ENCODE measurements at places on chromosomes 2 and 18.

DNA sequence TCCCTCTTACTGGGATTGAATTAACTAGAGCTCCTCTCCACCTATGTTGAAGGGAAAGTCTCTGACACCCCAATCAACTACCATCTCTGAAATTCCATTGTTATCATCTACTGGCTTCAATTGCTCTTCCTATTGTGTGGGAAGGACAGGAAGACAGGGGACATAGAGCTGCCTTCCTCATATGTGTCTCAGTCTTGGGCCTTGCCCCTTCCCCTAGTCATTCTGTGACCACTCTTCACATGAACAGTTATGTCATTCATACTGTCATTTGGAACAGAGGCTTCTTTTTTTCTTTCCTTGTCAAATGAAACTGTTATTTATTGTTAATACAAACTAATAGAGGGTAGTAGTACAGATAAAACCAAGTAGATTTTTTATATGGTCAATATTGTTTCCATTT lies 69.6 kb upstream of the EMILIN2 start:
- DNase-seq: no peak

DNA sequence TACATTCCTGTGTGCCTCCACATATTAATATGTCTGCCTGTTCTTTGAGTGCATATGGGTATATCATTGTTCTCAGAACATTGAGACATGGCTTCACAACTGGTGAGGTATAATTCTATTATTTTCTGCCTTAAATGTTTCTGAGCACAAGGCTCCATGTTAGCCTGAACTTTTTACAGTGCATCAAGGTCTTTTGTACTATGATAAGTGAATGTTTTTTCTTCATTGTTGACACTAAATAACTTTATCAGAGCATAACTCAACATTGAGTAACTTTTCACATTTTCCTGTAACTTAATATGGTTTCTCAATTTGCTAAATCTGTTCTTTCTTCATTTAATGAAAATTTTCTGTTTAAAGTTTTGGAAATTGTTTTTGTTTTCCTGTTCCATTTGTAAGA lies 262.9 kb downstream of the HNMT start:
- no peak for DNase-seq

DNA sequence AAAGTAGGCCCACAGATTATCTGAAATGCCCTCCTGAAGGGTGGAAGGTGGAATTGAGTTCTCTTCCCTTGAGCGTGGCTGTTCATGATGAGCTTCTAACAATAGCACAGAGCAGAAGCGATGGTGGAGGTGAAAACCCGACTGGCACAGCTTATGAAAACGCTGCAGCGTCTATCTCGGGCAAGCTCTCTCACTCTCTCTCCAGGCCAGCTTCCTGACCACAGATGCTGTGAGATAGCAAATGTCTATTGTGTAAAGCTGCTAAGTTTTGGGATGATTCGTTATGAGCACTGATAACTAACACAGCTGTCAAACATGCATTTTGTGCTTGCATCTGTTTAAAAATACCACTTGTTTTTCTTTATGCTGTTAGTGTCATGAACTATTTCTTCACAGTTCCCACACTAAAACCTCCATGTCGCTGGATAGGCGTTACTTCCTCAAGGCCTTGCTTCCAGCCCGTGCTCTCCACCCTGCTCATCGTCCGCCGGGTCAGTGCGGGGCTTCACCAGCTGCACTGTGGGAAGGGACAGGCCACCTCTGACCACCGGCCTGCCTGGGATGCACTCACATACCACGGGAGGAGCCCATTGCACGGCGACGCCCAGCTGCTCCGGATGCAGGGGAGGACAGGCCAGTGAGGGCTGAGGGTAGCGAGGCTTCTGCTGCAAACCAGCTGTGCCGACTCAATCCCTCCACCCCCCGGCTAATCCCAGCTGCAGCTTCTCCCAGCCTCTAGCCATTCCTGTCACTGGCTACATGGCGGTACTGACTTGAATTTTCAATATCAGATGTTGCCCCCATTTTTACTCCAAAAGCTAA lies 60.0 kb upstream of the OTOS start:
- no peak for DNase-seq

DNA sequence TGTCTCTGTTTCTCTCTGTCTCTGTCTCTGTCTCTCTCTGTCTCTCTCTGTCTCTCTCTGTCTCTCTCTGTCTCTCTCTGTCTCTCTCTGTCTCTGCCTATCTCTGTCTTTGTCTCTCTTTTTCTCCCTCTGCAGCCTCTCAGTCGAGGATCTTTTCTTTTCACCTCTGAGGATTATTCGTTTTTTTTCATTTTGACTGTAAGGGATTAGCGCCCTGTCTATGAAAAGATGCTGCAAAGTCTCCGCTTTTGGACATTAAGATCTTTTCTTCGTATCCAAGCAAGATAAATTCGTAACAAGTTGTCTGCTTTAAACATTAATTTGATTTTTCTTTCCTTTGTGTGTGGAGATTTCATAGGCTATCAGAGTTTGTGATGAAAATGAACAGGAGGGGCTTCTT lies 191.2 kb upstream of the TPO start:
- no peak for DNase-seq

DNA sequence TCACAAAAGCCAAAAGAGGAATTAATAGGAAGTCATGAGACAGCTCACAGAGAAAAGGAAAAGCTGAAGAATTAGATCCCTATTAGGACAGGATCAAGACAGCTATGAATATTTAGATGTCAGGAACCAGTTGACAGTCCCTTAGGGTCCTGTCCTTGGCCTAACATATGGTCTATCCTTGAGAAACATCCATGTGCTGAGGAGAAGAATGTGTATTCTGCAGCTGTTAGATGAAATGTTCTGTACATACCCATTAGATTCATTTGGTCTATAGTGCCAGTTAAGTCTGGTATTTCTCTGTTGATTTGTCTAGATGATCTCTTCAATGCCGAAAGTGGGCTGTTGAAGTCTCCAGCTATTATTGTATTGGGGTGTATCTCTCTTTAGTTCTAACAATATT lies 37.6 kb upstream of the SLC40A1 start:
- no peak for DNase-seq

GRCh38 chr2:26855466-26855865 lies 7.5 kb downstream of the DPYSL5 start:
- DNase-seq: no peak

- no peak for DNase-seq
Measured at GRCh38 chr18:28248653-28249052, 71.7 kb upstream of the CDH2 start.

DNA sequence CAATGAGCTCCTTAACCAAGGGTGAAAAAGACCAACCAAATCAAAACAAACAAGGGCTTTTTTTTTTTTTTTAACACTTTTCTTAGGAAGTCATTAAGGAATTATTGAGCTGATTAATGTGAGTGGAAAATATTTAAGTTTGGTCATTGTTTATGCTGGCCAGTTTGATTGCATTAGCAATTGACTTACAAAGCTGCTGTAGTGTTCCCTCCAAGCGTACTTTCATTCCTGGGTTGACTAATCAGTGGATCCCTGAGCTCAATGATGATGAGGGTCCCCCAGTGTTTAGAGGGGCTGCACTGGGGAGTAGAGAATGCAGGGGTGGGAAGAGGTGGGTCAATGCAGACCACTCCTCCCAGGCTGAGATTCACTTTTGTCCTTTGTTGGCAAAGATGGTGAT lies 119.3 kb downstream of the PRKCE start:
- DNase-seq: no peak

DNA sequence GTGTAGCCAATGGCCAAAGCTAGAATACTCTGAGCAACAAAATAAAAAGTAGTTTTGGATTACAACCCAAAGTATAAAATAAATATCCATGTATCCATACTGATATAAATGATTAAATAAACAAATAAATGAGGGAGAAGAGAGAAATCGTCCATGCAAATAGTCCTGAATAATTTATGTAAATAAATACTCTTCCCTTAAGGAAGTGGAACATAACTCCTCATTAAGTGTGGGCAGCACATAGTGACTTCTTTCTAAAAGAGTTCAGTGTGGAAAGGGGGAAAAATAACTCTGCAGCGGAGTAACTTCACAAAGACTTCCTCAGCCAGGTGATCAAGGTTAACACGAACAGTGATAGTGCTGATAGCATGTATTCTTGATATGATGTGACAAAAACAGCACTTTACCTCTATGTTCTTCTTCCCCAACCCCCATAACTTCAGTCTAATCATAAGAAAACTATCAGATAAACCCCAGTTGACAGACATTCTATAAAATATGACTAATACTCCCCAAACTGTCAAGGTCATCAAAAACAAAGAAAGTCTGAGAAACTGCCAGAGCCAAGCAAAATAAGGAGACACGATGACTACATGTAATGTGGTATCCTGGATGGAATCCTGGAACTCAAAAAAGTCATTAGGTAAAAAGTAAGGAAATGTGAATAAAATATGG lies 30.7 kb downstream of the METTL8 start:
- DNase-seq: no peak

- peak; percentile 63 for DNase-seq
Measured at GRCh38 chr2:79887747-79888374, 375.0 kb downstream of the CTNNA2 start.

- no peak for DNase-seq
Measured at GRCh38 chr2:171882089-171882769, 11.8 kb downstream of the SLC25A12 start.

GRCh38 chr18:58438958-58439300 lies 190.0 kb downstream of the ALPK2 start:
- DNase-seq: no peak

DNA sequence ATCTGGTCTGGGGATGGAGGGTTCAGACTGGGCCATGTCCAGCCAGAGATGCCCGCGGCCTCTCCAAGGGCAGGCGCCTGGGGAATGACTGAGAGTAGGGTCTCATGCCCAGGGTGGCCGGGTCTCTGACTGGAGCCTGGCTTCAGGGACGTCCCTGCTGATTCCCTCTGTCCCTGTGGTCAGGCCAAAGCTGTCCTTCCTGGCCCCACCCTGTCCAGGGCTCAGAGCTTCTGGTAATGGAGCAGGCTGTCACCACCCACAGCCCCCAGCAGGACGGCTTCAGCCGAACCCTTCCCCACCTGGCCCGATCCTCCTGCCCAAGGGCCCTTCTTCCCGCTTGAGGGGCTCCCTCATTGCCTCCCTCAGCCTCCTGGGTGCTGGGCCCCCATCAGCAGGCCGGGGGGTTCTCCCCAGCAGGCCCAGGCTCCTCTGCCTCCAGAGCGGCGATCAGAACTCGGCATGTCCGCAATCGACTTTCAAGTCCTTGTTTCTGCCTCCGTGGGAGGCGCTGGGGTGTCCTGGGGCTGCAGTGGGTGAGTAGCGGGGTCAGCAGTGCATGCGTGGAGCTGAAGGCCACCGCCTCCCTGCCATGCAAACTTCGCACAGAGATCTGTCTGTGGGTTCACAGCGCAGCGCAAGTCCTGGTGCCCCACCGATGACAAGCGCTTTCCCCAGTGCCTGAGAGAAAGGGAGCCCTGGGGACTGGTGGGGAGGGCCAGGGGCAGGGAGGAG lies 18.3 kb downstream of the RAMP1 start:
- no peak for DNase-seq

- no peak for DNase-seq
Measured at GRCh38 chr18:64097497-64097896, 51.4 kb downstream of the LINC00305 start.

All from RPMI8226 (cell line).